ENCODE measurements at places on chromosomes 11 and 22. TPM values are rescaled to one million over a fixed set of nuclear protein-coding genes. Genes with fewer than 3 reads are reported as not detected.

Gene NPAS4
- total RNA-seq = 0.09 TPM

Gene COX8A
- total RNA-seq = 498 TPM

Gene TSPO
- 159 TPM for total RNA-seq

Gene TSSK2
- total RNA-seq = not detected

Gene UEVLD
- 17.8 TPM for total RNA-seq

Gene HEPHL1
- not detected for total RNA-seq

Gene DBX1
- not detected for total RNA-seq
